ENCODE measurements at places on chromosomes 3 and 15.

DNA sequence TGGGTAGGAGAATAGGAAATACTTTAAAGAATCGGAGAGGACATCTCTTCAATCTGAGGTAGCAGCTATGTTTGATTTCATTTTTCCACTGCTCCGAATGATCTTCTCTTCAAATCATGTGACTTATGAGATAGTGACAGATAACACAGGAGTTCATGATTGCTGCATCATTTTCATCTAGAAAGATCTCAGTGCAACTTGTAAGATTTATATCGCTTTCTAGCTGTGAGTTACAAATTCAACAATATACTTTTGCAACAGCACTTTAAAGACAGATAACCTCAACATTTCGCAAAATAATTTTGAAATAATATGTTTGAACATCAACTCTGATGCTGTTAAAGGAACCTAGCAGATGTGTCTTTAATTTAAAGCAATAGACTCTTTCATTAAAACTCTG lies 99.9 kb upstream of the CCDC80 start:
- no peak for DNase-seq

- no peak for DNase-seq
These were observed 1.2 kb downstream of the CISH start for GRCh38 chr3:50610181-50610971.

DNA sequence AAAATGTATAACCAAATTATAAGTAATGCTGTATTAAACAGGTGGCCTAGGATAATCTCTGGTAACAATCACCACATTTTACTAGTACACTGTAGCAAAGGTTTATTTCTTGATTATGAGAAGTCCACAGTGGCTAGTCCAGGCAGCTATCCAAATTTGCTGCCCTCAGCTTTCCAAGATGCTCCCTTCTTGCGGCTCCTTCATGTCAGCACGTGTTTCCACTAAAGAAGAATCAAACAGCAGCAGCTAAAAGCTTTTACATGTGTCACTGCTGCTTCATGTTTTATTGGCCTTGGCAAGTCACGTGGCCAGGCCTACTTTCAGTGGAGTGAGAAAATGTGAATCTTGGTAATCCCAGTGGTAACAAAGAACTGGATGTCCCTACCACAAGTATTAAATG lies 5.6 kb upstream of the RBMS3 start:
- DNase-seq, result peak; percentile 72

- DNase-seq, result no peak
These were observed 32.2 kb upstream of the SSR3 start for GRCh38 chr3:156586905-156587759.

DNA sequence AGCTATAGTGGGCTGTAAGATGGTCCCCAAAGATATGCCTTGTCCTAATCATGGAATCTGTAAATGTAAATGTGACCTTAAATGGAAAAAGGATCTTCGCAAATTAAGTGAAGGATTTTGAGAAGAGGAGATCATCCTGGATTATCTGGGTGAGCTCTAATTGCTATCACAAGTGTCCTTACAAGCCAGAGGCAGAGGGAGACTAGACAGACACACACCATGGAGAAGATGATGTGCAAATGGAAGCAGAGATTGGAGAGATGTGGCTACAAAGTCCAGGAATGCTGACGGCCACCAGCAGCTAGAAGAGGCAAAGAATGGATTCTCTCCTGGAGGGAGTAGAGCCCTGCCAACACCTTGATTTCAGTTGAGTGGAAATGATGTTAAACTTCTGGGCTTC lies 102.3 kb upstream of the PROK2 start:
- no peak for DNase-seq

GRCh38 chr3:132448216-132448961 lies 31.1 kb downstream of the DNAJC13 start:
- peak; percentile 41 for DNase-seq

DNA sequence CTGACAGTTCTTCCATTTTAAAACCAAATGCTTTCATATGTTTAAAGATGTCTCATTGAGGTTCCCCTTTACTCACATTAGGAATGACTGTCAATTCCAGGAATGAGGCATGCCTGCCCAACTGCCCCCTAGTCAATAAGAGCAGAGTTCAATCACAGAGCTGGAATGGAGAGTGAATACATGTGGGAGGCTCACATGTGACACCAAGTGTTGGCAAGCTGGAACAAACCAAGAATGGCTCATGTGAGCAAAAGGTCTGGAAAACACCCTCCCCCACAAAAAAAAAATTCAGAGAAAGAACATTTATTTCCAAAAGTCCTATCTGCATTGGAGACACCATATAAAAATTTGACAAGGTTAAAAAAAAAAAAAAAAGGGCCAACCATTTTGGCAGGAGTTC lies 3.7 kb downstream of the PBRM1 start:
- DNase-seq, result peak; percentile 87

- DNase-seq, result peak; percentile 21
These were observed 83.9 kb upstream of the DCBLD2 start for GRCh38 chr3:98985431-98985830.

DNA sequence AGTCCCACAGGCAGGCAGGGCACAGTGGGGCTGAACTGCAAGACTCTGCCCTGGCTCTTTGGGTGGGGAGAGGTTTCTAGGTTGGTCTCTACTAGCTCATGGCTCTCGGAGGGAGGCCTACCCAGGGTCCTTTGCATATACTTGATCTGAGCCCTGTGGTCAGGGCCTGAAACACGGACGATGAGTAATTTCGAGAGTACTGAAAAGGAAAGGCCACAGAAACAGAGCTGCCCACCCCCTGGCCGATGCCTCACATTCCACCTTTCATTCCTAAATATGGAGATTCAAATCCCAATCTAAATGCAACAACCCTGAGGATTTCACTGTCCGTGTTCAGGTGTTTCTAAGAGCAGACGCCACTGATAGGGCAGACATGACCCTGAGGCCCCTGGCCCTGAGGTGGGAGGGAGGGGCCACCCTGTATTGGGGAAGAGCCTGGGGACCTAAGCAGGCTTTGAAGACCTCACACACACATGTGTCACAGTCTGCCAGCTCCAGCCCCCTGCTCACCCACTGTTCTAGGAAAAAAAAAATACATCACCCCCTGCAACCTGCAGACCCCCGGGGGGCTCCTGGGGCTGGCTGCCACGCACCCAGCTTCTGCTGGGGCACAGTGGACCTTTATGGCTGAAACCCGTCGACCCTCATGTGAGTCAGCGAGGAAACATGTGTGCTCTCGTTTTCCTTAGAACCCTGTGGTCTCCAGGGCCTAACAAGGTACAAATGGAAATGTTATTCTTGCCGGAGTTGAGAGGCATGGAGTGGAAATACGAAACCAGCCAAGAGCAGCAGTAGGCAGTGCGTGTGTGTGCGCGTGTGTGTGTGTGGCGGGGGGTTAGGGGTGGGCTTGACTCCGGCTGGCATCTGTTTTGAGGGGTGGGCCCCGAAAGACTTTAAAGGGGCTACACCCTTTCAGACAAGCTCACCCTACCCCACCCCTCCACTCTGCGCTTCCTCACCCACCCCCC lies 112.7 kb downstream of the CHSY1 start:
- no peak for DNase-seq

DNA sequence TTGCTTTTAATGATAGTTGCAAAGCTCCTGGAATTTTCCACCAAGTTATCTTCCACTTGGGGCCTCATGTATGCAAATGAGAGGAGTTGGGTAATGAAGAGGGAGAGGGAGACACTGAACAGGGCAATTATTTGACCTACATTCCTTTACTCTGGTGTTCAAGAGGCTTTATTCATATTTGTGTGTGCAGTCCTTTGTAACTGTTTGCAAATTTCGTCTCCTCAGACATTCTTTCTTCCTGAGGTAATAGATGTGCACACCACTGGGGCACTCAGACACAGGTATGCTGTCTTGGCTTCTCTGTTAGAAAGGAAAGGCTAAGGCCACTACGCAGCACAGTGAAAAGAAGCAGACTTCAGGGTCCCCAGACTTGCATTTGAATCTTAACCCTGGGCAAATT lies 189.7 kb upstream of the IL12A start:
- DNase-seq, result peak; percentile 32

- no peak for DNase-seq
These were observed 25.7 kb upstream of the GSK3B start for GRCh38 chr3:120119846-120120510.

GRCh38 chr3:182294256-182294655 lies 499.0 kb upstream of the ATP11B start:
- no peak for DNase-seq

DNA sequence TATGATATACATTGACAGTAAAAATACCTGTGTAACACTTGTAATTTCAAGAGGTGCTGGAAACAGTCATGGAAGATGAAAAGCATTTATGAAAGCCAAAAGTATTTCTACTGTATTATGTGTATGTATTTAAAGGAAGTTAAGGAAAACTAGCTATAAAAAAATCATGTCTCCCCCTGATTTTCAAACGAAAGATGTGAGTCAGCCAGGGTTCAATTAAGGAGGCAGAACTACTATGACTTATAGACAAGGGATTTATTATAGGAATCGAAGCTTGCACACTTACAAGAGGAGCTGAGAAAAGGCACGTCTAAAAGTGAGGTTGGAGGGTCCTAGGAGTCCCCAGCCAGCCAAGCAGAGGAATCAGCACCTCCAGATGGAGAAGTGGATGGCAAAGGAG lies 119.4 kb downstream of the SUCLG2 start:
- DNase-seq, result no peak

DNA sequence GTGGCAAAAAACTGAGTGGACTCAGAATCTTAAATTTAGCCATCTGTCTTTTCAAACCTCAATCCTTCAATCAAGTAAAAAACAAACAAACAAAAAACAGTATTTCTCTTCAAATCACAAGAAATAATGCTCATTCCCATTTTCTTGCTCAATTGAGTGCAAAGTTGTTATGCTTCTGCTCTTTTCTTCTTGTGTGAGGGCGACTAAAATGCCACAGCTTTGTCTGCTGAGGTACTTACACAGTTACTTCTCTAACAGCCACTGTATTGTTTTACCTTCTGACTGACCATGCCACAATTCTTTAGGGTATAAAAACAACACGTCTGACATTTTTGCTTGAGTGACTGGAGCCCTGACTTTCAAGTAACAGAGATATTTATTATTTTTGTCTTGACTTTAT lies 617.4 kb downstream of the NAALADL2 start:
- DNase-seq, result no peak

DNA sequence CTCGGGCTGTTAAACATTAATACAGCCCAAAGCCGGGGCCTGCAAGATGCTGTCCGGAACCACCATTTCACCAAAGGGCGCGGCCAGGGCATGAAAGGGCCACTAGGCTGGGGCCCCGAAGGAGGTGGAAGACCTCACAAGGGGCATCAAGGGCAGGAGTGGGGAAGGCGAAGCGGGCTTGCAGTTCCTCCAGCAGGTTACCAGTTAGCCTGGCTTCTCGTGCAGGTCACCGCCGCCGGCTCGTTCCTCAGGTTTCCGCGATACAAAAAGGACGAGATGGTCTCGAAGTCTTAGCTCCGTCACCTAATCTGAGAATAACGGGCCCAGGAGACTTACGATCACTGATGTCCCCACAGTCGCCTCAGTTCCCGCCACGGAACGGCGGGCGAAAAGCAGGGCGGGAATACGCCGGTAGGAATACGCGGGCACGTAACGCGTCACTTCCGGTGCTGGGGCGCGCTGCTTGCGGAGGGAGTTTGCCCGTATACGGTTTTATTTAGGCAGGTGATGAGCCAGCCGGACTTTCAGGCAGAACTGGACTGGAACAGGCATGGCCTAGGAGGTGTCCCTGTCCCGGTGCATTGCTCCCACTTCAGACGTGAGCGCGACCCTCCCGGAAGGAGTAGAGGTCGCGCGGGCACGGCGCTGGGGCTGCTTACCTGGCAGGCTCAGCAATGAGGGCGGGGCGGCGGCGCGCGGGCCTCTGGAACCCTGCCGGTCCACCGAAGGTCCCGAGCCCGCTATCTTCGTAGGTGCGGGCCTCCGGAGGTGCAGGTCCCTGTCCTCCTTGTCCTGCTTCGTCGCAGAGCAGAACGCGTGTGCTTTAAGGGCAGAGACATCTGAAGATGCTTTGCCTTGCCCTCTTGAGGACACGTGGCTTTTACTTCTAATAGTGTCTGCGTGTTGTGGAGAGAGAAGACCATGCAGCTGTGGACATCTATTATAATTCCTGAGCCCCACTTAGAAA lies at the start of gene RFC4:
Gene RFC4 (minus strand): TSS at position 394 of the 967 bp plus-strand sequence. CDS start 1,769 bp downstream, outside the sequence.
- peak; percentile 51 for DNase-seq

GRCh38 chr3:18007980-18008379 lies 265.5 kb upstream of the TBC1D5 start:
- no peak for DNase-seq

DNA sequence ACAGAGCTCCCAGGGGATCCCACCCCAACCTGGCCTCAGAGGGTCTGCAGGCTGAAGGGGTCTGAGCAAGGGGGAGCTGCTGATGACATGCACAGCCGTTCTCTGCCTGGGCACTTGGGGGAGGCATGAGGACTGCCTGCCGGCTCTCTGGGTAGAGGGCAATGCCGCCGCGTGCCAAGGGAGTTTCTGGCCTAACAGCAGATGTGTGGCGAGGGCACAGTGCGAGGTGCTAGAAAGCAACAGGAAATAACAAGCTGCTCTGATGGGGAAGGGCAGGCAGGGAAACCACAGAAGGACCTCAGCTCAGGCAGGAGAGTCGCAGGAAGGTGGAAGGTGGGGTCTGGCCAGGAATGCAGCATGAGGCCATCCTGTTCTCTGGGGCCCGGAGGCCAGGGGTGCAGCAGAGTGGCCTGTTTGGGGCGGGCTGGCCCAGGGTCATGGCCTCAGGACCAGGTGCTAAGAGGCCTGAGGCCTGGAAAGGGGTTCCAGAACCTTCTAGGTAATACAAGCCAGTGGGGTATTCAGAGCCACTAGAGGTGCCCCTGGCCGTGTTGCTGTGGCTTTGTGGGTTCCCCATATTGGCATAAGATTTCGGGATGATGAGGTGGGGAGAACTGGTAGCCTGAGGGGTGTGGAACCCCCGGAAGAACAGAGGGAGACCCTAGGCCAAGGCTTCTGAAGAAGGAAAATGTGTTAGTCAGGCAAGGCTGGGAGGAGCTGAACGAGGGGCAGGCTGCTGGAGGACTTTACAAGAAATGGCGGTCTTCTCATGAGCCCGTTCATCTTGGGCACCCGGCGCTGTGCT lies 41.2 kb downstream of the RGMA start:
- DNase-seq, result no peak

DNA sequence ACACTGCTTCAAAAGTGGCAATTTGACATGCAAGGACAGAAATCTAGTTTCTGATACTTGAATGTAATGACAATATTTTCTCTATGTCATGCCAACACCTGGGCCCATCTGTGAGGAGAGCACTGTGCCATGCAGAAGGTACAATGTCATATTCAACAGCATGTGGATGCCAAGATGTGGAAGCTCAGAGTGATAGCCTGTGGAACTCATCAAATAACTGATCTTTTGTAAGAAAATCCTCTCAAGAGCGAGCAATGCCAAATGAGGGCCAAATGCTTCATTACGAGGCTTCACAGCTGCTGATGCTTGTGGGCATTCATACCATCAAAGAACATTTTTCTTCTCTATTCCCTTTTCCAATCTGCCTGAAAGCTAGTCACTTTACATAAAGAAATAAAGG lies 95.1 kb downstream of the ROBO1 start:
- DNase-seq, result no peak

- DNase-seq, result no peak
These were observed 70.8 kb upstream of the MBNL1 start for GRCh38 chr3:152197937-152198336.

- no peak for DNase-seq
These were observed 59.3 kb upstream of the PLSCR5 start for GRCh38 chr3:146664403-146664802.

All from fibroblast of gingiva (primary cell).